ENCODE measurements at places on chromosomes 4 and X.

- no peak for DNase-seq
Measured at GRCh38 chr4:25993395-25994185, 79.6 kb downstream of the SMIM20 start.

DNA sequence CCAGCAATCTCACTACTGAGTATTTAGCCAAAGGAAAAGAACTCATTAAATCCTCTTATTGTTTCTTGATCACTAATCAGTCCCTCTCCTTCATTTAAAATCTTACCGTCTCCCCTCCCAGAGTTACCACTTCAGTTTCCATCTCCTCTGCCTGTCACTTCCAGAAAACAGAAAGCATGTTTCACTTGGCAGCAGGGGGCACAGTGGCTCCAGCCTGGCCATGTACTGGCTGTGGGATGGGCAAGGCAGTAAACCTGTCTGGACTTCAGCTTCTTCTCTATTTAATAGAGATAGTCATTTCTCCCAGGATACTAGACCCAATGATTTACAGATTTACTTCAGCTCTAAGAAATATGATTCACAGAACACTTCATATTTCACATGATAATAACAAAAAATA is 63.2 kb downstream of the CD40LG start:
- DNase-seq = peak; percentile 24

- peak; percentile 3 for DNase-seq
Measured at GRCh38 chrX:49309401-49309981, 6.0 kb downstream of the GAGE10 start.

DNA sequence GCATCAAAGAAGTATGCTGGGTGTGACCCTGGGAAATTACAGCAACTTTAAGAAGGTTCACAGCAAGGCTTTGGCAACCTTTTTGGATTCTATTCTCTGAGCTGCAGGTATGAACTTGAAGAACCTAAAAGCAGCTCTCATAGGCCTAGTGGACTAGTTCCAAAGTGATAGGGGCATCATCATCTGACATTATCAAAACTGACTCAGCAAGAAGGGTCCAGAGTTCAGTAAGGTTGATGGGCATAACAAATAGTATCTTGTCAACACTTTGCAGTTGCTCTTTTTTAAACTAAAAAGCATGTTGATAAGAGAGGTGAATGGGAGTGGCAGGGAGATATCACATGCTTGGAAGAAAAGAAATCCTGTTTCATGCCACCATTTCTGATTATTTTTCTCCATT is 249.3 kb downstream of the ZNF674 start:
- DNase-seq = no peak

DNA sequence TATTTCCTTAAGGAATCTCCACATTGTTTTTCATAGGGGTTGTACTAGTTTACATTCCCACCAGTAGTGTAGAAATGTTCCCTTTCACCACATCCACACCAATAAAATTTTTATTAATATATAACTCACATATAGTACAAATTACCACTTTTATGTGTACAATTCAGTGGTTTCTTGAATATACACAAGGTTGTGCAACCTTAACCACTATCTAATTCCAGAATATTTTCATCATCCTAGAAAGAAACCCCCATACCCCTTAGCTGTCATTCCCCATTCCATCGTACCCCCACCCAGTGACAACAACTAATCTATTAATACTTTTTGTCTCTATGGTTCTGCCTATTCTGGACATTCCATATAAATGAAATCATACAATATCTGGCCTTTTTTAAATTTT is 108.3 kb upstream of the USP9X start:
- no peak for DNase-seq

- no peak for DNase-seq
Measured at GRCh38 chrX:138847930-138848329, 136.4 kb upstream of the FGF13 start.

DNA sequence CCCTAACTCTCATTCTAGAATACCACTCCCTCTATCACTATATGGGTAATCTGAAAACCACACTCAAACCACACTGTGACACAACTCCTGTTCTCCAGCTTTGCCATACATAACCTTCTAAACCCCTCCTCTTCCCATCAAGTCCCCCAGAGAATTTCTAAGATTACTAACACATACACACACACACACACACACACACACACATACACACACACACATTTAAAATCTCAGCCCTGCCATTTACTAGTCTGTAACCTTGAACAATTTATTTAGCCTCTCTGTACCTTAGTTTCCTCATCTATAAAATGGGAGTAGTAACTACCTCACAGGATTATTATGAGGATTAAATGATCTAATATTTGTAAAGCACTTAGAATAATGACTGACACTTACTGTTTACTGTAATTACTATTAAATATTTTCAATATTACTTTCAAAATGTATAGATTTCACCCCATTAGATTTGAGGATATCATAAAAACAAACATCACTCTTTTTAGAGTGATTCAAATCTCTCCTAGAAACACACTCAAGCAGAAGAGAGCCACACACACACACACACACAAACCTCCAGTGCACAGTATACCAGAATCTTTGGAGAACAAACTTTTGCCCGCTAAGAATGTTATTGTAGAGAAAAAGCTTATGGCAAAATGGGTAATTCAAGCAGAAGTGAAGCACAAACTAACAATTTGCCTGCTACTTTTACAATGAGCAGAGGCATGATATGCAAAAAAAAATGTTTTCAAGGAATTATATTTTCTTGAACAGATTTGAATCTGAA is 3.8 kb downstream of the ANKRD50 start:
- no peak for DNase-seq

- DNase-seq = no peak
Measured at GRCh38 chr4:48112017-48112667, 21.9 kb downstream of the TXK start.

DNA sequence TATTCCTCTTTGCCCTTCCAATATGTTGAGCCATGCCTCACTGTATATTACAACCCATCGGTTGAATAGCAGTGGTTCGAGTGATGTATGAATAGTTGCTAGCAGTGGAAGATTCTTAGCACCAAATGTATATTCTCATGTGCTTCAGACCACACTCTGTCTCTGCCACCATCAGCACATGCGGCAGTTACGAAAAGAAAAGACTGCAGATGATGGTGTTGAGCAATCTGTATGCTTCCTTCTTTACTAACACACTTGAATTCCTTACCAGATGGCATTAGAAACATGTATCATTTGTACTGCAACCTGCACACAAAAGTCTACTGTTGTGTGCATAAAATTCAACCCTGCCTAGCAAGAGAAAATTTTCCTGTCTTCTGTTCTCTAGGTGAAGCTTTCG is 214.6 kb downstream of the ENOX2 start:
- DNase-seq = no peak

DNA sequence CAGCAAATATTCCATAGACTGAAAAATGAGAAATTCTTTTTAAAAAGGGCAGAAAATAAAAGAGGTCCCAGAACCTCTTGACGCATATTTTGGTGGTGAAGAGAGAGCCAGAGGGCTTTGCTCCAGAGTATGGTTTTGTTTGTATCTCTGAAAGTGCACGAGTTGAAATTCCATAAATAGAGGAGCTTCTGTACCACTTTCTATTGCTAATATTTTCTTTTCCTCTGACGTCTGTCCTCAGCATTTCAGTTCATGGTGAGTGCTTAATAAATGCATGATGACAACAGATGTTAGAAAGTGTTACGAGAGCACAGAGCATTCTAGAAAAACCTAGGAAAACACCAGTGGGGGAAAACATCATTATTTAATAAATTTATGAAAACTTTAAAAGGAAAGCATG is 145.6 kb downstream of the AMELX start:
- no peak for DNase-seq

GRCh38 chrX:13064599-13065143 is 20.3 kb upstream of the FAM9C start:
- no peak for DNase-seq

DNA sequence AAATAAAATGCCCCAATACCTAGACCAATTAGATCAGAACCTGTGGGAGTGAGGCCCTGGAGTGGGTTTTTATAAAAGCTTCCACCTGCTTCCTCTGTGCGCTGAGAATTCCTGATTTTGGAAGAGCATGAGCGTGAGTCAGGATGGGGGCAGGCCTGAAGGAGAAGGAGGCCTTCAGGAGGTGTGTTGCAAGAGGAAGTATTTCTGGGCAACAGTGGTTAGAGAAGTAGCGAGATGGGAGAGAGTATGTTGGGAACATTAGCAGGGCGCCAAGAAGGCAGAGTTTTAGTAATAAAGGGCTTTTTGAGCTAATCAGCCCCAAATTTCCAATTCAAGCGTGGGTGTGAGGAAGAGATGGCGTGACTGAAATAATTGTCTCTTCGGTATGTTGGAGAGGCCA is 349.8 kb downstream of the UNC5C start:
- DNase-seq = no peak

GRCh38 chrX:67734111-67734753 is 190.4 kb downstream of the AR start:
- DNase-seq = no peak

GRCh38 chr4:138085736-138086305 is 156.3 kb downstream of the SLC7A11 start:
- DNase-seq = no peak

DNA sequence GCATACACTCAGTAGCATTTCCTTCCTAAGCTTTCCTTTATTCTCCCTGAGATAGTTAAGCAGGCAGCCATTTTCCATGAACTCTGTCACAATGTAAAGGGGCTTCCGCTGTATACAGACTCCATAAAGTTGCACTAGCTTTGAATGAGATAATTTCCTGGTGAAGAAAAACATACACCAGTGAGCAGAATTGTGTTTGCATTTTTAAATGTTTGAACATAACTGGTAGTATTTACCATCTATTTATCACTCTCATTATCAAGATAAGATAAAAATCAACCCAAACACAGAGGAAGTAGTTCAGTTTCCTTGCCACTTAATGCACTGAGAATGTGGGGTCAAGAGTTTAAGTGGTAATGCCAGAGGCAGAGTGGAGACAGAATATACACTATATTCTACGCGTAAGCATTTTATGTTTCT is 54.1 kb downstream of the TXK start:
- DNase-seq = no peak

GRCh38 chr4:20570981-20571715 is 129.1 kb upstream of the PACRGL start:
- DNase-seq = no peak

- no peak for DNase-seq
Measured at GRCh38 chr4:120062663-120063195, 3.9 kb downstream of the MAD2L1 start.

- DNase-seq = no peak
Measured at GRCh38 chr4:119666653-119667091, 38.1 kb upstream of the PDE5A start.

DNA sequence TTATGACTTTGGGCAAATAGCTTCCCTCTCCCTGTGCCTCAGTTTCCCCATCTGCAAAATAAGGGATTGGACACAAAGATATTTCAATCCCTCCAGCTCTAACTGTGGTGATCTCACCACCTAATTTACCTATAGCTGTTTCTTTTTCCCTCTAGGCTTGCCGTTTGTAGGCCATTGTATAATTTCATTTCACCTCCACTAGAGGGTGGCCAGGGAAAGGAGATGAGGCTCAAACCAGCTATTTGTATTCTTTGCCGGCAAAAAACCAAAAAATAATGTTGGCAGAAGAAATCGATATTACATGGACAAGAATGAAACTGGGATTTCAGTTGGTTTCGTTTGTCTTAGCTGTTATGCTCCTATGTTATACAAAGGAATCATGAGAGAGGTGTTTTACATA is 36.1 kb upstream of the DOCK11 start:
- peak; percentile 20 for DNase-seq

GRCh38 chr4:37008199-37008598 is 236.3 kb upstream of the NWD2 start:
- DNase-seq = no peak

DNA sequence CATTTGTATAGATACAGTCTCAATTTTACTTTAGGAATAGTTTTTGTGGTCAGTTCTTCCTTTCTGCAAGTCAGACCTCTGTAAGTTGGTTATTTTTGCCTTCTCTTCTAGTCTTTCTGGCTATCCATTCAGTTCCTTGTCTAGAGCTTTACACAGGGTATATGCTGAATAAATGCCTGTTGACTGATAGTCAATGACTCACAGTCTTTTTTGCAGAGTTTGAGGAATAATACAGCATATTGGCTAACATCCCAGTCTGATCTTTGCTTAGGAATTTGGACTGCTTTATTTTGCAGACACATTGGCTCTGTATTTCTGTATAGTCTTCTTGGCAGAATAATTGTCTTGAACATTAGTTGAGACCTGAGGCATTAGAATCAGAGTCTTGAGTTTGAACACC is 132.4 kb downstream of the MAGEC1 start:
- no peak for DNase-seq

- peak; percentile 45 for DNase-seq
Measured at GRCh38 chr4:81432825-81433224, 38.9 kb downstream of the RASGEF1B start.

DNA sequence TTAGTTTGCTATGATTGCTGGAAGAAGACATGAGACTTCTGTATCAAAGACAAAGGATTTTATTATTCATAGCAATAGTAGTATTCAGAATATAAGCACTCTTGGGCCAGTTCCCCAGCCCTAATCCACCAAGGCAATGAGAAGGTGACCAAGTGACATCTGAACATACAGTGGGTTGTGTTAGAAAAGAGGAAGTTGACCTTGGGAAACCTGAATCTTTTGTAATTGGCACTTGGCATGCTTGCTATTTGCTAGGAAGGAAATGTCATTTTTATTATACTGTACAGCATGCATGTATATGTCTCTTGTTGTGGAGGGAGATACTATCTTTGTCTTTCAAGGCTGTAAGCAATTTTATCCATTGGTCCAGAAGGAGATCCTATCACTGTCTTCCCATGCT is 216.1 kb upstream of the FAT1 start:
- no peak for DNase-seq

All from globus pallidus (tissue), 1 donor.